Stimulated activated CD4-positive, alpha-beta T cell treated with anti-CD3 and anti-CD28 coated beads, TNF-alpha, amount 100 ng/mL, for 1 hour (primary cell): ENCODE measurements at places on chromosomes 13 and 19.

GRCh38 chr19:34787059-34787824 is 14.2 kb upstream of the ZNF599 start:
- DNase-seq, result no peak

- DNase-seq, result no peak
These were observed 26.3 kb upstream of the GJB6 start for GRCh38 chr13:20258208-20258962.

DNA sequence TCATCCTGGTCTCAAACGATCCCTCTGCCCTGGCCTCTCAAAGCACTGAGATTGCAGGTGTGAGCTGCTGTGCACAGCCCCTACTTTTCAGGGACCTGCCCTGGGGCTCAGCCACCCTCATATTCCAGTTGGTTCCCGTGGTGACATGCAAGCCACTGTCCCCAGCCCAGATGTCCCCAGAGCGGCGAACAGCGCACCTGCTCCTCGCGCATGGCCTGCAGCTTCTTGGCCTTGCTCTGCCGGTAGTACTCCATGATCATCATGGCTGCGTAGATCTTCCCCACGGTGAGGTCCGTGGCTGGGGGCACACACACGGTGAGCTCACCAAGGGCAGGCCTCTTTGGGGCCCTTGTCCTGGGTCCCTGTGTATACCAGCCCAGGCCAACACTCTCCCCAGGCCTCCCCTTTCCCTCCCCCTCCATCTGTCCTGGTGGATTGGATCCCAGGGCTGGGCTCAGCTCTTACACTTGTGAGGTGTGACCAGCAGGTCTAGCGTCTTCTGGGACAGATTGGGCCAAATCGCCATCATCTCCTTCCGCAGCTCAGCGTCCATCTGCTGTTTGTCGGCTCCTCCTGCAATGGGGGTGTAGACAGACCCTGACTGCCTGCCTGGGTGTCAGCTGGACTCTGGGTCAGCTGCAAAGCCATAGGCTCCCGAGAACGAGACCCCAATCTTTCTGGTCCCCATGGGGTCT is 64.0 kb downstream of the IER2 start:
- no peak for DNase-seq

GRCh38 chr19:53192771-53193534 is at the start of gene ZNF665:
Gene ZNF665, minus strand, starts transcription at chr19:53193358. Its CDS starts 10,460 bp downstream, at chr19:53182898.
- peak; percentile 38 for DNase-seq

DNA sequence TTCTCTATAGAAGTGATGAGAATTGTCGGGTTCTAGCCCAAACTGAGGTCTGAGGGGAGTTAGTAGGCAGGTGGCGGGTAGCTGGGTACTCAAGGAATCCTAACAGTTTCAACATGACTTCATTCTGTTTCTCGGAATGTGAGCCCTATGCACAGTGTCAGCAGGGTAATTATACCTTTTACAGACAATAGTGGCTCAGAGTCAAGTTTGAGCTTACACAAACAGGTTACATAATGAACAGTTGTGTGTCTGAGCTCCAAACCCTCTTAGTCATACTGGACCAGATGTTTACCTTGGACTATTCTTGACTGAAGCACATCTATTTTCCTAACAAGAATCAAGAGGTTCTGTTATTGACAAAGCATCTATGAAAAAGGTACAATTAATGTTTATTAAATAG is 1066.7 kb upstream of the PCDH20 start:
- no peak for DNase-seq

DNA sequence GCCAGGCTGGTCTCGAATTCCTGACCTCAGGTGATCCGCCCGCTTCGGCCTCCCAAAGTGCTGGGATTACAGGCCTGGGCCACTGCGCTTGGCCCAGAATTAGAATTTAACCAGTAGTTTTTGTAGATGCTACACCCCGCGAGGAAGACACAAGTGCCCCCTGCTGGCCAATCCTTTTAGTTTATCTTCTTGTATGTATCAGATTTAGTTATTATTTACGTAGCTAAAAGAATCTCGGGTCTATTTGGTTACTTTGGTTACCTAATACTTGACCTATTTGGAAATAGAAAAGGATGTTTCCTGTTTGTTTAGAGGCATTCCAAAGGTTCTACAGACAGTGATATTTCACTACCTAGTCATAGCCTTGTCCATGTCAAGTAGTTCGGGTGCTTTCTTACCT is 22.0 kb downstream of the MUC16 start:
- no peak for DNase-seq

GRCh38 chr13:111046590-111047141 is 68.4 kb upstream of the ARHGEF7 start:
- DNase-seq, result no peak

- no peak for DNase-seq
These were observed 449.7 kb downstream of the IRS2 start for GRCh38 chr13:109336730-109337129.

GRCh38 chr13:99528547-99528946 is 27.3 kb downstream of the TM9SF2 start:
- no peak for DNase-seq

GRCh38 chr19:1156305-1156801 is 17.7 kb downstream of the SBNO2 start:
- no peak for DNase-seq

DNA sequence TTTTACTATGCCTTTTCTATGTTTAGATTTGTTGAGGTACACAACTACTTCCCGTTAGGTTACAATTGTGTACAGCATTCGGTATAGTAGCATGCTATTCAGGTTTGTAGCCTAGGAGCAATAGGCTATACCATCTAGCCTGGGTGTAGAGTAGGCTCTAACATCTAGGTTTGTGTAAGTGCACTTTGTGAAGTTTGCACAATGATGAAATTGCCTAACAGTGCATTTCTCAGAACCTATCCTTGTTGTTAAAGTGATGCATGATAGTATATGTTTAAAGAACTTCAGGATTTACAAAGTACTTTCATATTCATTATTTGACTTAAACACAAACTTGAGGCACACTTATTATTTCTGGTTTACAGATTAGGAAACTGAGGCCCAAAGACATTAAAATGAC is 11.5 kb upstream of the SERPINE3 start:
- DNase-seq, result no peak

- no peak for DNase-seq
These were observed 11.4 kb upstream of the TCF3 start for GRCh38 chr19:1663852-1664251.

DNA sequence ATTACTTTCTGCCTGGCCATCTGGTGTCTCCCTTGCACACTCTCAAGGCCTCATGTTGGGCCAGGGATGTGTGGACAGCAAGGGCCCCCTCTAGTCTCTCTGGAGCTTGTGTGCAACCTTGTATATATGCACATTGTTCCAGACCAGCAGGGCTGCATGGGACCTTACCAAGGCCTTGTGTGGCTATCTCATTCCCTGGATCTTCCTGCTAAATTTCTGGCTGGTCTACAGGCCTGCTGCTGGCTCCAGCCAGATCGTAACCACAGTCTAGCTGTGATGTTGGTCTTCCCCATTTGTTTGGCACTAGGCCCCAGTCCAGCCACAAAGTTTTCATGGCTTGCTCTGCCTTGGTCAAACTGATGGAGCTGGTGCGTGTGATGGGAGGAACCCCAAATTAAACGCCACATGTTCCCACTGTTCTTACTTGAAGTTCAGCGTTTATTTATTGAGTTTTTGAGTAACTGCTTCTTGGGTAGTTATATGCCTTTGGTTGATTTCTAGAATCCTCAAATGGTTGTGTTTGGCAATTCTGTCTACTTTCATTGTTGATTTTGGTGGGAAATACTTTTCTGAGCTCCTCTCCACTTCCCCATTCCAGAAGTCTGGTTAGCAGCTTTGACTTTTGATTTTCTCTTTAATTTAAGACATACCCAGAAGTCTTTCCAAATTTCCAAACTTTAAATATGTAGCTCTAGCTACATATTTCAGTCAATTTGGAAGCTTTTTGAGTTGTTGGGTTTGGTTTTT is 56.4 kb downstream of the SIPA1L3 start:
- no peak for DNase-seq

- no peak for DNase-seq
These were observed 46.8 kb downstream of the TSSK6 start for GRCh38 chr19:19468424-19469050.

- no peak for DNase-seq
These were observed 44.9 kb downstream of the C13orf46 start for GRCh38 chr13:113928685-113929627.

- DNase-seq, result no peak
These were observed 38.8 kb upstream of the GPI start for GRCh38 chr19:34325981-34326787.

- no peak for DNase-seq
These were observed 10.2 kb downstream of the ERFL start for GRCh38 chr19:41918095-41918494.

GRCh38 chr19:35712567-35713505 is 5.0 kb upstream of the KMT2B start:
- DNase-seq, result no peak

DNA sequence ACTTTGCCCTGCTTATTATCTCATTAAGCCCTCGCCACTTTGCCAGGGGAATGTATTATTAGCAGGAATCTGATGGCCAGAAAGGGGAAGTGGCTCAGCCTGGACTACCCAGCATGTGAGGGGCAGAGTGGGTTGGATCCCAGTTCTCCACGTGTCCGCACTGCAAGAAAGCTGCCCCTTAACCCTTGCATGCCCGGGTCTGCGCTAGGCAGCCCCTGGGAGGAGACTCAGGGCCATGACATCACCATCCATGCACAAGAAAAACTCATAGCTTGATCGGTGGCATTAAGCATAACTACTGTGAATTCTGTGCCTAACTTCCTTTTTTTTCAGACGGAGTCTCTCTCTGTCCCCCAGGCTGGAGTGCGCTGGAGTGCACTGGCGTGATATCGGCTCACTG is 8.9 kb downstream of the CACNG8 start:
- DNase-seq, result no peak

DNA sequence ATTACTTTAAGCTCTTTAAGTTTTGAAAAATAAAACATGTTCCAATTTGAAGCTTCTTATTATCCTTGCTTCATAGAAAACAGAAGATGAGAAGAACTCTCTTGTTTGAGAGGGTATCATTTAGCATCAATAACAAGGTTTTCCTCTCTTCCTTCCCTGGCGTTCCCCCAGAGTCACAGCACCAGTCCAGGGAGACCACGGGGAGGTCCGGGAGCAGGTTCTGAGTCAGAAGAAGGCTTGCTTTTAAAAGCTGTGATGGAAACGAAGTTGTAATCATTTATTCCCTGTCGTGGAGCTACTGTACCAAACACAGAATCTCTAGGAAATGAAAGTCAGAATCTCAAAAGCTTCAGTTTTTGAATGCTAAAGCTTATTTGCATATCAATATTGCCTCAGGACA is 174.0 kb upstream of the LSM14A start:
- no peak for DNase-seq

DNA sequence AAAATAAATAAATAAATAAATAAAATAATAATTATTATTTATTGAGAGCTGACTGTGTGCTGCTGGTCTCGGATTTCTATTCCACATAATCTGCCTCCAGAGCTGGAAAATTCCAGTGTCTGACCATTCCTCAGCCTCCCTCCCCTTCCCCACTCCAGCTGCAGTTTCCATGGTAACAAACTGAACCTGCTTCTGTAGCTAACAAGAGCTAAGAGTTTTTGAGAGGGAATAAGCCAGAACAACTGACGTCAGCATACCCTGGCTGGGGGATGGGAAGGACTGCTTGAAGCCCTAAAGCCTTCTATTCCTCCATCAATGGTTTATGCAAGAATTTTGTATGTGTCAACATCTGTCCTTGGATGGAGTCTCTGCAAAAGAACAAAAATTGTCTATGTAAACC is 26.0 kb upstream of the PEG3 start:
- DNase-seq, result no peak

DNA sequence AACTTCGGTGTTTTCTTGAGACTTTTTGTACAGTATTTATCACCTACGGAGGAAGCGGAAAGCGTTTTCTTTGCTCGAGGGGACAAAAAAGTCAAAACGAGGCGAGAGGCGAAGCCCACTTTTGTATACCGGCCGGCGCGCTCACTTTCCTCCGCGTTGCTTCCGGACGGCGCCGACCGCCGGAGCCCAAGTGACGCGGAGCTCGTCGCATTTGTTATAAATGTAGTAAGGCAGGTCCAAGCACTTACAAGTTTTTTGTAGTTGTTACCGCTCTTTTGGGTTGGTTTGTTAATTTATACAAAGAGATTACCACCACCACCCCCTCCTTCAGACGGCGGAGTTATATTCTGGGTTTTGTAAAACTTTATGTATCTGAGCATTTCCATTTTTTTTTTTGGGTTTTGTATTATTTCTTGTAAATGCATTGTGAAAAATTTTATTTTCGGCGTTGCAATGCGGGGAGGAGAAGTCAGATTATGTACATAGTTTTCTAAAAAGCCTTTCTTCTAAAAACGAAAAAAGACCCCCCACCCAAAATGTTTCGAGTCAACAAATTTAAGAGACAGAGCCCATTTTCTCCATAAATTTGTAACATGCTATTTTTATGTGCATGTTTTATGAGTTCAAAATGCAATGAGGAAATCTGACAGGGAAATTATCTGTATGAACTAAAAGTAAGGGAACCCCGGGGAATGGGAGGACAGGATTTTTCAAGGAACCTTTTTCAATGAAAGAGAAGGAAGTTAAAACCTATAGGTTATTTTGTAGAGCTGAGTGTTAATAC is 2.3 kb downstream of the SOX1 start:
- no peak for DNase-seq

- no peak for DNase-seq
These were observed 43.2 kb downstream of the MLLT1 start for GRCh38 chr19:6236310-6237291.

DNA sequence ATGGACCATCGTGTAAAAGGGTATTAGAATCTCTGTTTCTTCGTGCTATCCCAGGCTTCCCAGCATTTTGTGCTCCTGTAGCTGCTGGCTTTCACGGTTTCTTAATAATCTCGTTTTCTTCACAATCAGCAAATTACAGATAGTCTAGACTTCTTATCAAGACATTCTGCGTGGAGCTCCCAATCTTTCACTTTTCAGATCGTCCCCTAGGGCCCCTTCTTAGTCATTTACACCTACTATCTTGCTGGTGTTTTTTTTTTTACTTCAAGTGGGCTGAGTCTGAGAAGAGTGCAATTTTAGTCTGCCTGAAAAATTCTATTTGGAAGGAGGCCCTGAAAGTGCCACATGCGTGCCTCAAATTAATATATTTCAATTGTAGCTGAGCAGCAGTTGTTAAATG is 275.1 kb downstream of the SHISA2 start:
- DNase-seq, result no peak

DNA sequence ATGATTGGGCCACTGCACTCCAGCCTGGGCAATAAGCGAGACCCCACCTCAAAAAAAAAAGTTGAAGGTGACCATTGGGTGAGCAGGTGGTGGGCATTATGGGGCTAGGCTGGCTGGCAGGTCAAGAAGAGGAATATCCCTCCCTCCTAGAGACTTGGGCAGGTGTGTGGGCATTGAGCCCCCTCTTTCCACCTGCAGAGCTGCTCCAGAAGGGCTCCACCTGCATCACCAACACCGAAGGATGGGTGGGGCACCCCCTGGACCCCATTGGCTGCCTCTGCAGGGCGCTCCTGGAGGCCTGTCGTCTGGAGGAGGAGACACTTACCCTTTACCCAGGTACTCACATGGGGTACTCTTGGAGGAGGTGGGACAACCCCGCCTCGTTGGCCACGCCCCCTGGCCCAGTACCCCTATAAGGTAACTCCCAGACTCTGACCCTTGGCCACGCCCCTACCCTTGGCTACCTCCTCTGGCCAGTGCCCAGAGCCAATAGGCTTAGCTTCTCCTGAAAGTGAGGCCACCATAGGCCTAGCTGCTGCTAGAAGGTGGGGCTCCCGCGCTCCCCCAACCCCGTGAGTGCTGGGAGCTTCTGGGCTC is 21.9 kb downstream of the ZSWIM4 start:
- no peak for DNase-seq
